Stimulated activated CD4-positive, alpha-beta T cell treated with anti-CD3 and anti-CD28 coated beads, Interleukin-2, amount 100 ng/mL, for 48 hours (primary cell): ENCODE measurements at places on chromosomes 7 and 10.
A peak's percentile ranks its signal among the peaks of the same experiment; 100 is the strongest.

- DNase-seq, result peak; percentile 10
Observed at GRCh38 chr7:104552102-104552501, 223.7 kb downstream of the LHFPL3 start.

DNA sequence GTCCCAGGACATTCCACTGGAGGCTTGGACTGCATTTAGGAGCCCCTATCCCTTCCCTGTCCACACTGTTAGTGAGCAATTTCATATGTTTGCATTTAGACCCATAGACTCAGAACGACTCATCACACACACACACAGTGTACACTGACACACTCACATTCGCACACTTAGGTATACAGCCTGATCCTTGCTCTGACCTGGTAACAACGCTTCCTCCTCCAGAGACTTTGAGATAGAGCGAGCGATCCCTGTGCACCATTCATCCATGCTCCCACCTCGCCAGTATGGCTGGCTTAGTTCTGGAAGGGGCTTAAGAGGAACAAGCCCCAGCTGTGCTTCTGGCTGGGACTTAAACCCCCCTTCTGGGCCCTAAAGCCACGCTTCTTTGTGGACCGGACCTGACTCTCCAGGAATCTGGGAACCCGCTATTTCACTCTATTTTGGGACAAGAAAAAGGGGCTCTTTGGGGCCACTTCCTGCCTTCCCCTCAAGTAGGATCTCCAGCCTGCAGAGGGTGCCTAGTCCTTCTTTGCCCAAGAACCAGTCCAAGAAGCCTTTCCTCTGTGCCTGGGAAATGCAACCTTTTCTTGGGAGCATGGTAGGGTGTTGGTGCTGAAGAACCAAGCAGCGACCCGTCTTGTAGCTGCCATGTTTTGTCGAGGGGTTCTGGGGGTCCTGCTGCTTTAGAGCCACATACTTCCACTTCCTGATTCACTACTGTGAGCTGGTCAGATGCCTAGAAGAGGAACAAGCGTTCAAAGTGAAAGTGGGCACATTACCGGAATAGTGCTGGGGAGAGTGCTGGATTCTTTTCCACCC lies 1.1 kb upstream of the HOXA13 start:
- no peak for DNase-seq

GRCh38 chr7:21766218-21766617 lies 179.5 kb downstream of the CDCA7L start:
- DNase-seq, result no peak

- DNase-seq, result peak; percentile 80
Observed at GRCh38 chr10:86710987-86711512, 42.7 kb downstream of the LDB3 start.

DNA sequence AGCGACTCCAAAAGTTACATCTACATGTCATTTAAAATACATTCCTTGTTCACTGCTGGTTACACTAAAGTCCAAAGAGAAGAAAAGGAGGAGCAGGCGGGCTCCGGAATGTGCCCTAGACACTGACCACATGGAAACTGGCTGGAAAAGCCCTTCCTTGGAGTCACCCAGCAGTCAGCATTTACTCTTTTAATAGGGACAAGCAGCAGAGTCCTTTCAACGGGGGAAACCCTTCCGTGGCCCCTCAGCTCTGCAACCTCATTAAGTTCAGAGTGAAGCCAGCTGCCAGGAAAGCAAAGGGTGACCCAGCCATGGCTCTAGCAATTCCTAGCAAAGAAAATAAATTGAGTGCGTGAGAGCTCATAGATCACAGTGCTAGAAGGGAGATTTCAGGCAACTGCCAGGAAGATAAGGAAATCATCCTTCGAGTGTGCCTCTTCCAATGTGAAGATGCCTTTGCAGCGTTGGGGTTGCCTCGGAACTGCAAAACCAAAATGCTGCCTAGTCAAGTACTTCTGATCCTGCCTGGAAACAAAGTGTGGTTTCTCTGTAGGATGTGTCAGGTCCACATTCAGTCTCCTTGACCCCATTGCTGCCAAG lies 101.6 kb downstream of the SORBS1 start:
- DNase-seq, result no peak

DNA sequence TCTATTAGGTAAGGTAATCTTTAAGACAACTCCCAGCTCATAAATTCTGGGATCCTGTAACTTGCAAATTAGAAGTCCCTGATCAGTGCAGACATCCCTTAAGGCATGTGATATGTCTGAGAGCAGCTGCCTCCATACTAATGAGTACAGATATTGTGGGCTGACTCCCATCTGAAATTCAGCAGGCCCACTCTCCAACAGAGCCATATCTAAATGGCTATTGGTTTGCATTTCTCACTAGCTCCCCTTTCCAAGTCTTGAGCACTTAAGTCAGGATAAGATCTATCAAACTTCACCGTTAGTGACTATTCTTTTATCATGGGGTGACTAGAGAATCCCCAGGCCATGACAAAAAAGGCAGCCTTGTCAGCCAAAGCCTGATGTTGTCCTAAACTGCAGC lies 785.4 kb downstream of the IPMK start:
- DNase-seq, result no peak

DNA sequence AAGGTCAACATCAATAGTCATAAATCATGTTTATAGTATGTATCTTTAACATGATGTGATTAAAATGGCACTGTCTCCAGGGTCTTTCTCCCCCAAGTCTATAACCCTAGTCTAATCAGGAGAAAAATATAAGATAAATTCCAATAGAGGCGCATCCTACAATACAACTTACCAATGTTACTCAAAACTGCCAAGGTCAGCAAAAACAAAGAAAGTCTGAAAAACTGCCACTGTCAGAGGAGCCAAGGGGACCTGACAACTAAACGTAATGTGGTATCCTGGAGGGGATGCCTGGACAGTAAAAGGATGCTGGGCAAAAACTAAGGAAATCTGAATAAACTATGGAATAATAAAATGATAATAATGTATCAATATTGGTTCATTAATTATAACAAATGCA lies 63.9 kb downstream of the TPK1 start:
- DNase-seq, result no peak
